Transverse colon (tissue), 4 donors: ENCODE measurements at places on chromosomes 7 and 10. TPM values are rescaled to one million over a fixed set of nuclear protein-coding genes. Genes with fewer than 3 reads are reported as not detected.

GRCh38 chr7:84238596-84238995, 44.0 kb upstream of the SEMA3A start:
- H3K4me1 ChIP-seq = no peaks in the 10 kb centered on the region
- no peak for DNase-seq

DNA sequence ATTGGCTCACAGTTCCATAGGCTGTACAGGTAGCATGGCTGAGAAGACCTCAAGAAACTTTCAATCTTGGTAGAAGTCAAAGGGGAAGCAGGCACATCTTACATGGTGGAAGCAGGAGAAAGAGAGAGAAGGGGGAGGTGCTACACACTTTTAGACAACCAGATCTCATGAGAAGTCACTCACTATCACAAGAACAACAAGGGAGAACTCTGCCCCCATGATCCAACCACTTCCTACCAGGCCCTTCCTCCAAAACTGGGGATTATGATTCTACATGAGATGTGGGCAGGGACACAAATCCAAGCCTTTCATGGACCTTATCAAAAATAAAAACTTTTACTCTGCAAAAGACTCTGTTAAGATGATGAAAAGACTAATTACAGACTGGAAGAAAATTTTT, 183.2 kb upstream of the TRIM24 start:
- H3K4me3 ChIP-seq = no peak overlapping the region
- H3K36me3 ChIP-seq = no peaks in the 10 kb centered on the region
- no peaks in the 10 kb centered on the region for H3K27me3 ChIP-seq
- H3K27ac ChIP-seq = no peak overlapping the region
- H3K4me1 ChIP-seq = no peaks in the 10 kb centered on the region
- DNase-seq = no peak

- H3K4me3 ChIP-seq = no peak overlapping the region
- no peak for DNase-seq
- peaks cover 31% of the 10 kb centered on the region for H3K4me1 ChIP-seq
- H3K27me3 ChIP-seq = no peaks in the 10 kb centered on the region
- H3K36me3 ChIP-seq = no peaks in the 10 kb centered on the region
- H3K27ac ChIP-seq = peak overlapping the region; percentile 60
Observed at GRCh38 chr10:34711500-34711899, 103.6 kb downstream of the PARD3 start.

- no peak for DNase-seq
- no peaks in the 10 kb centered on the region for H3K27me3 ChIP-seq
- H3K36me3 ChIP-seq = no peaks in the 10 kb centered on the region
- H3K4me1 ChIP-seq = no peaks in the 10 kb centered on the region
- H3K27ac ChIP-seq = no peak overlapping the region
- H3K4me3 ChIP-seq = no peak overlapping the region
Observed at GRCh38 chr10:28914701-28915100, 237.4 kb downstream of the BAMBI start.

DNA sequence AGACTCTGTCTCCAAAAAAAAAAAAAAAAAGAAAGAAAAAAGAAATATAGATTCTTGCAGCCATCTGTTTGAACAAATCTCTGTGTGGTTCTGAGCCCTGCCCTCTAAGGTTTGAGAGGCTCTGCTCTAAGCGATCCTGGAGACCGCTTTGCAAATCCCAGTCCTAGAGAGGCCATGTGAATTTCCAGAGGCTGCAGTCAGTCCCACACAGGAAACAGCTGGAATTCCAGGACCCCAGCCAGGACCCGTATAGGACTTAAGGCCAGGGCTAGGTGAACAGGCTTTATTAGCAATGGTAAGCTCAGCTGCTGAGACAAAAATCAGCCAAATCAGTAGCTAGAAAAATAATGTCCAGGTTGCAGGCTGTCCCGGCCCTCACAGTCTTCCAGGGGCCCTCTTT, 154.8 kb downstream of the RPS24 start:
- H3K4me1 ChIP-seq = no peaks in the 10 kb centered on the region
- no peaks in the 10 kb centered on the region for H3K36me3 ChIP-seq
- no peak for DNase-seq
- H3K27me3 ChIP-seq = no peaks in the 10 kb centered on the region
- H3K27ac ChIP-seq = no peak overlapping the region

- H3K27ac ChIP-seq = no peak overlapping the region
- DNase-seq = no peak
- H3K27me3 ChIP-seq = no peaks in the 10 kb centered on the region
- no peak overlapping the region for H3K4me3 ChIP-seq
- H3K36me3 ChIP-seq = no peaks in the 10 kb centered on the region
Observed at GRCh38 chr7:118327174-118327573, 102.7 kb downstream of the ANKRD7 start.

GRCh38 chr10:112535531-112535951, 88.5 kb downstream of the VTI1A start:
- H3K27me3 ChIP-seq = no peaks in the 10 kb centered on the region
- no peak overlapping the region for H3K27ac ChIP-seq
- no peak overlapping the region for H3K4me3 ChIP-seq
- peaks cover 5% of the 10 kb centered on the region for H3K4me1 ChIP-seq

DNA sequence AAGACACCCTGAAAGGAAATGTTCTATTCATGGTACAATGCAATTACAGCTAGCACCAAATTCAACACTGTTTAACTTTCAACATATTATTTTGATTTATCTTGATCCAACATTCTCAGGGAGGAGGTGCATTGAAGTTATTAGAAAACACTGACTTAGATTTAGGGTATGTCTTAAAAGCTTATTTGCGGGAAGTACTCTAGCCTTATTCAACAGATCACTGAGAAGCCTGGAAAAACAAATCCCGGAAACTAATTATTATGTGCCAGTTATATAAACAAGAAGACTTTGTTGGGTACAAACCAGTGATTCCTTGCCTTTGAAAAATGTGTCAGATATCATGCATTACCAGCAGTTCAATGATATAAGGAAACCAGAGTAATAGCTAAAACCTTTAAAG, 160.1 kb downstream of the CFTR start:
- H3K27ac ChIP-seq = no peak overlapping the region
- no peak overlapping the region for H3K4me3 ChIP-seq
- H3K4me1 ChIP-seq = no peaks in the 10 kb centered on the region
- H3K27me3 ChIP-seq = no peaks in the 10 kb centered on the region
- DNase-seq = no peak

GRCh38 chr10:52883996-52884871, 111.7 kb upstream of the MBL2 start:
- no peaks in the 10 kb centered on the region for H3K27me3 ChIP-seq
- no peak for DNase-seq
- H3K4me3 ChIP-seq = no peak overlapping the region

DNA sequence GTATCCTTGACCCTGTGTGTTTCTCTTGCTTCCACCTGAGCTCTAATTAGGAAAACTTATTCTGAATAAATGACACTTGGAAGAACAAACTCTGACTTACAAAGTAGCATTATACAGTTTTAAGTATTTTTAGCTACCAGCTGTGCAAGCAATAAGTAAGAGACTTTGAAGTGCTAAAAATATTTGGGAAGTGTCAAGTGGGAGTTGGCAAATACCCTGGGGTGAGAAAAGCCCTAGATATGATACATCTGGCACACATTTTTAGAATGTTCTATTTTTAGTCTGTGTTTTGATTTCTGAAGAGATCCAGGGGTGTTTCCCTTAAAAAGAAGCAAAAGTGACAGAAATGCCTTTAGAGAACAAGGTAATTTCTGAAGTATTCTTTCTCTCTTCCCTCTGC, 132.7 kb upstream of the TEX47 start:
- no peaks in the 10 kb centered on the region for H3K4me1 ChIP-seq
- no peaks in the 10 kb centered on the region for H3K27me3 ChIP-seq
- no peak for DNase-seq
- no peak overlapping the region for H3K27ac ChIP-seq

DNA sequence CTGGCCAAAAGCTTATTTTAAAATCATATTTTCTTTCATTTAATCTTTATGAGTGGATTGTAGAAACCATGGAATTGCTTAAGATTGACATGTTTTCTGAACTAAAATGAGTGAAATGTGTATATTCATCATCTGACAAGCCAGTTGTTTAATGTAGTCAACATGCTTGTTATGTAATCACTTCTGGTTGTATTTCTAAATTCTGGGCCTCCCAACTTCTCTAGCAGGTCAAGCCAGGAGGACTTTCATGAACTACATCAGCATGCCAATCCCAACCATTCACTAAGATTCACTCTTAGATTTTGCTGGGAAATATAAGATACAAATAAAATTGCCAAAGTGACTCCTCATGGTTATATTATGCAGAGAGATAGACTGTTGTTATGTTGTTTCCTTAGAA, 21.1 kb upstream of the MAP3K8 start:
- no peaks in the 10 kb centered on the region for H3K36me3 ChIP-seq
- no peaks in the 10 kb centered on the region for H3K27me3 ChIP-seq
- H3K27ac ChIP-seq = no peak overlapping the region
- no peaks in the 10 kb centered on the region for H3K4me1 ChIP-seq
- H3K4me3 ChIP-seq = no peak overlapping the region

DNA sequence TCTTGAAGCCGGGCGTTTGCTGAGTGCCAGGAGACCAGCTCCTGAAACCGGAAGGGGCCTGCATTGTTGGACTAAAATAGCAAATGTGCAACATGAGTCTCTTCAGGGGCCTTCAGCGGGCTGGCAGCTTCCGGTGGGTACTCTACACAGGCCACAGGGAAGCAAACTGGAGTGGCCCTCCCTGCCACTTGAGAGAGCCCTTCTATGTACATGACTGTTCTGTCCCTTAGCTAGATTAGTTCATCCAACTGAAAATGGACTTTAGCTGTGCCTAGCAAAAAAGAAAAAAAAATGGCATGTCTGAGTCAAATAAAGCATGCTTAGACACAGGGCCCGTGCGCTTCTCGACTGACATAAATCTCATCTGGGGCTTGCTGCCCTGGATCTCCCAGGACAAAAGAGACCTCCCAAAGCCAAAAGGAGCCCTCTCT, 115.3 kb upstream of the TCF7L2 start:
- H3K27me3 ChIP-seq = no peaks in the 10 kb centered on the region
- no peak for DNase-seq
- H3K36me3 ChIP-seq = no peaks in the 10 kb centered on the region
- no peak overlapping the region for H3K27ac ChIP-seq

DNA sequence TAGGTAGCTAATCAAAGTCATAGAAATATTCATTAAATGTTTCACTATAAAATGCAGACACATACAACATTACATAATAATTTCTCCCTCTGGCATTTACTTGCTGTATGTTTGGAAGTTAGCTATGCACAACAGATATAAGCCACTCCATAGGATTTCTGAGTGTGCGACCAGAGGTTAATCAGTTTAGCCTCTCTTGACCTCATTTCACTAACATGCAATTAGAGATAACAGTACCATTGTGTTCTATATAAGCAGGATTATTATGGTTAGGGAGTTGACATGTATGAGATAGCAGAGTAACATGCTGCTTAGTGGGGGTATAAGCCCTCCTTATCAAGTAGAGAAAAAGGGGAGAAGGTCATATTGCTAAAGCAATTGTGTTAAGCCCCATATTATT, 26.4 kb downstream of the GLUD1 start:
- no peaks in the 10 kb centered on the region for H3K4me1 ChIP-seq
- peaks cover 38% of the 10 kb centered on the region for H3K36me3 ChIP-seq
- no peak for DNase-seq
- H3K4me3 ChIP-seq = no peak overlapping the region

DNA sequence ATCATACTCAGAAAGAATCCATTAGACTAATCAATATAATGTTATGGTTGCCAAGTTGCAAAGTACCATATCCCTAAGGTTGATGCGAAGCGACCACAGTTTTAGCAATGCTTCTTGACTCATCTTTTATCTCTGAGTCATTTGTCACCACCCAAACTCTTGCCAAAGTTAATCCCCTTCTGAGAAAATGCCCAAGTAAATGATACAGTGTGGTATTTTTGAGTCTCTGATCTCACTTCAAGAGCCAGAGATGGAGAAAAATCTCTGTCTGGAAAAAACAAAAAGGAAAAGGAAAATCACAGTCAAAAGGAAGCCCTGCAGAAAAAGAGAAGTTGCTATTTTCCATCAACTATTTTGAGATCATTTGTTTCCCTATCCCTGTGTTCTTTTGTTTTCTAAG, 26.7 kb upstream of the OTUD1 start:
- no peaks in the 10 kb centered on the region for H3K4me1 ChIP-seq
- H3K27ac ChIP-seq = no peak overlapping the region
- no peak overlapping the region for H3K4me3 ChIP-seq
- H3K36me3 ChIP-seq = no peaks in the 10 kb centered on the region

GRCh38 chr10:69335063-69335587, 56.8 kb downstream of the HK1 start:
- no peaks in the 10 kb centered on the region for H3K36me3 ChIP-seq
- H3K4me3 ChIP-seq = no peak overlapping the region
- peaks cover 82% of the 10 kb centered on the region for H3K4me1 ChIP-seq
- H3K27ac ChIP-seq = peak overlapping the region; percentile 83

- peak within 1 kb of the TSS; percentile 40 for H3K4me3 ChIP-seq
- peaks cover 80% of the 10 kb centered on the region for H3K27me3 ChIP-seq
- no peak within 1 kb of the TSS for H3K27ac ChIP-seq
- peaks cover 5% of the 10 kb centered on the region for H3K4me1 ChIP-seq
- DNase-seq = no peak
Observed at GRCh38 chr10:89535171-89536012, at the start of gene SLC16A12. Gene SLC16A12 (minus strand): TSS chr10:89535594. CDS start chr10:89462578, 73,016 bp downstream.

GRCh38 chr7:45054442-45054841, 34.3 kb downstream of the NACAD start:
- no peaks in the 10 kb centered on the region for H3K36me3 ChIP-seq
- H3K4me1 ChIP-seq = no peaks in the 10 kb centered on the region
- H3K4me3 ChIP-seq = no peak overlapping the region

DNA sequence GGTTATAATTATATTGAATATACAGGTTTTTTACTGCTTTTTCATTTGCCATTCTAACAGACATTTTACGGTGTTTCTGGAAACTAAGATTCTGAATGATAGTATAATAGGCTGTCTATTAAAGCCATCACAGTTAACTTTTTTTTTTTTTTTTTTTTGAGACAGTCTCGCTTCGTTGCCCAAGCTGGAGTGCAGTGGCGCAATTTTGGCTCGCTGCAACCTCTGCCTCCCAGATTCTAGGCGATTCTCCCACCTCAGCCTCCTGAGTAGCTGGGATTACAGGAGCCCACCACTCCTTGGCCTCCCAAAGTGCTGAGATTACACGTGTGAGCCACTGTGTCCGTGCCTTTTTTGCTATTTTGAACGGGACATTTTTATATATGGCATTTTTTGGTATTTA, 4.4 kb downstream of the TDRD1 start:
- H3K36me3 ChIP-seq = no peaks in the 10 kb centered on the region
- H3K27me3 ChIP-seq = no peaks in the 10 kb centered on the region
- DNase-seq = no peak
- no peaks in the 10 kb centered on the region for H3K4me1 ChIP-seq
- no peak overlapping the region for H3K4me3 ChIP-seq

GRCh38 chr7:134932707-134933370, 53.5 kb upstream of the AGBL3 start:
- no peaks in the 10 kb centered on the region for H3K27me3 ChIP-seq
- peak overlapping the region; percentile 72 for H3K27ac ChIP-seq
- H3K36me3 ChIP-seq = no peaks in the 10 kb centered on the region
- H3K4me3 ChIP-seq = no peak overlapping the region
- H3K4me1 ChIP-seq = peaks cover 3% of the 10 kb centered on the region
- peak; percentile 23 for DNase-seq

PAXIP1 gene
- 8.2 TPM for total RNA-seq

NKX1-2 gene
- total RNA-seq = not detected

PLAU gene
- total RNA-seq = 1.7 TPM

FRAT1 gene
- total RNA-seq = 15.7 TPM

CNNM1 gene
- not detected for total RNA-seq

POM121 gene
- 17.1 TPM for total RNA-seq

LRRC18 gene
- not detected for total RNA-seq

ZNF33B gene
- total RNA-seq = 7.6 TPM

PNLIPRP3 gene
- total RNA-seq = not detected

PTPRE gene
- 43.6 TPM for total RNA-seq

DNAJC9 gene
- 14.9 TPM for total RNA-seq

AFAP1L2 gene
- total RNA-seq = 12.9 TPM

COBL gene
- 70.1 TPM for total RNA-seq

NUDT13 gene
- 1.00 TPM for total RNA-seq

AGR3 gene
- 135 TPM for total RNA-seq

GSAP gene
- 25.2 TPM for total RNA-seq
